ENCODE measurements at places on chromosomes 7 and 10.

DNA sequence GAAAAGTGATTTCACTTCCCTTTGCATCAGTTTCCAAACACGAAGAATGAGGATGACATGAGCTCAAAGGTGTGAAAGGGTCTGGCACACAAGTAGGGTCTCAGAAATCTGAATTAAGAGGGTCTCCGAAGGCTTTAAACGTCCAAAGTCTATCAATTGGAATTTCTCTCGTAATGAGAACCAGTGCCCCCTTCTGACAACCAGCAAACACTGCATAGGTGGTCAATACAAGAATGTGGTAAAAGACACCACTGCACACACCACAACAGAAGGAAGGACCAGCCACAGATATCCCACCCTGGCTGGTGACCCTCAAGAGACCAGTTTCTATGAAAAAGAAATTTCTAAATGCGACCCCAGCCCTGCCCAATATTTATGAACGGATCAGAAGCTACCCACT, 78.1 kb downstream of the CALN1 start:
- DNase-seq: no peak

DNA sequence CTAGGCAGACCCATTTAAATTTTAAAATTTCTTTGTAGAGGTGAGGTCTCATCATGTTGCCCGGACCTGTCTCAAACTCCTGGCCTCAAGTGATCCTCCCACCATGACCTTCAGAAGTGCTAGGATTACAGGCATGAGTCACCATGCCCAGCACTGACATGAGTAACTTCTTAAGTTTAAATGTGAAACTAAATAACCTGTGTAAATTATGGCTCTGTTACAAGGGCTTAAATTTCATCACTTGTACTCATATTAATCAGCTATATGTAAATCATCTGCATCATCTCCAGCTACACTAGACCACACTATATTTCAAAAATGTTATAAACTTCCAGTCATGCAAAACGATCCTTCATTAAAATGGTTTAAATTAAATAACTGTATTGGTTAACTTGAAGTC, 56.1 kb downstream of the ATAD1 start:
- DNase-seq: peak; percentile 82

GRCh38 chr10:60914690-60915141, 29.3 kb downstream of the RHOBTB1 start:
- peak; percentile 93 for DNase-seq

GRCh38 chr10:11303361-11304170, 285.9 kb downstream of the CELF2 start:
- DNase-seq: no peak

- no peak for DNase-seq
These were observed 120.0 kb downstream of the LYZL1 start for GRCh38 chr10:29408847-29409240.

- DNase-seq: no peak
These were observed 26.8 kb downstream of the IFT22 start for GRCh38 chr7:101294832-101295121.

DNA sequence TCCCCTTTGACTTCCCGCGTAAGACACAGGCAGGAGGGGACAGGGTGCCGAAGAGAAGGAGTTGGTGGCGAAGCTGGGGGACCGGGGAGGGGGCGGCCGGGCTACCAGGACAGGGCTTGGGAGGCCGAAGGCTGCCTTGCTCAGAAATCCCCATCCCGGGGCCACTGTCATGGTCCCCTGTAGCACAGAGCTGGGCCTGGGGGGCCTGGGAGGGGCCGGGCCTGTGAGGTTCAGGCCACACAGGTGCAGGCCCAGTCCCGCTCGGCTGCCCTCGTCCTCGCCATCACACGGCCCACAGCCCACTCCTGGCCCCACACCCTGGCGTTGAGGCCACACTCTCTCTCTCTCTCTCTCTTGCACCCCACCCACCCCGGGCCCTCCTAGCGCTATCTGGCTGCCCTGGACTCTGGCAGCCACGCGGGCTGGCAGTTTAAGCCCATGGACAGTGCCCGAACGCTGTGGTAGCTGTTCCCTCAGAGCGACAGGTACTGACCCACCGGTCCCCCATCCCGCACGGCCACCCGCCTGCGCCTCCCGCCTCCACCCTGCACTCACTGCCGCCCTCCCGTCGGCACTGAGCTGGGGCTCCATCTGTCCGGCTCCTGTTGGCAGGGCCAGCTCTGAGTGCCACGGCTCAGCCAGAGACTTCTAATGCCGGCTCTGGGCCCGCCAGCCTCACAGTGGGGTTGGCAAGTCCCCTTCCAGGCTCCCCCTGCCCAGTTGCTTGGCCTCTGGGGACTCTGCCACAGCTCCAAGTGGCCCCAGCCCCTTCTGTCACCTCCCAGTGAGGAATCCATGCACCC, 28.0 kb downstream of the TTYH3 start:
- no peak for DNase-seq
